ENCODE measurements at places on chromosomes 16 and 17. TPM values are rescaled to one million over a fixed set of nuclear protein-coding genes. Genes with fewer than 3 reads are reported as not detected.

DNA sequence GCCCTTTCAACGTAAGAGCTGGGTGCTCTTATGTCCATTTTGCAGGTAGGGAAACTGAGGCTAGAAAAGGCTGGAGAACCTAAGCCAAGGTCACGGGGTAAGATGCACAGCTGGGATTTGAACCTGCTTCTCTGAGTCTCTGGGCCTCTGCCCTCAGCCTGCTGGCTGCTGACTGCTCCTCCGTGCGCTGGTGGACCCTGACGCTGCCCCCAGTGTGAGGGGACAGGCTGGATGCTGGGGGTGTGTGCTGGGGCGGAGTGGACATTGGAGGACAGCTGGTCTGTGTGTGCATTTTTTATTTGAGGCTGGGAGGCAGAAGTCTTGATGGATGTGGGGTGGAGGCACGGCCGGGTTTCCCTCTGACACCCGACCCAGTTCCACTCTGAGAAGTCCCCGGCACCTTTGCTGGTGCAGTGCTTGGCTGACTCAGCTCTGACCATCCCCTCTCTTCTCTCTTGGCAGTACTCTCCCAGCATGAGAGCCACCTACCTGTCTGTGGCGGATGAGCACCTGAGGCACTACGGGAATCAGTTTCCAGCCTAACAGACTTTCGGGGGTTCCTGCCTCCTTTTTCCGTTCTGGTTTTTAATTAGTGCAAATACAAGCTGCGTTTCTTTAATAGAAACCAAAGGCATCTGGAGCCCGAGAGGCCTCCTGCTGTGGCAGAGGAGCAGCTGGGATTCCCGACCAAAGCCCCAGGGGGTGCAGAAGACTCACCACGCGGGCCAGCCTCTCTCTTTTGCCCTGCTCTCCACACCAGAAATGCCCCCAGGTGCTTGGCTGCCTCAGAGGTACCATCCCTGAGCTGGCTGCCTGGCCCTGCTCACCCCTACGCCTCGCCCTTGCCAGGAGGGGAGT, 14.1 kb upstream of the DNAI2 start:
- peaks cover 4% of the 10 kb centered on the region for H3K4me1 ChIP-seq
- peak; percentile 63 for DNase-seq
- H3K27me3 ChIP-seq, result no peaks in the 10 kb centered on the region
- peak overlapping the region; percentile 32 for H3K4me3 ChIP-seq
- no peaks in the 10 kb centered on the region for H3K36me3 ChIP-seq

TTYH2 gene
- 3.2 TPM for total RNA-seq

CIBAR2 gene
- total RNA-seq, result not detected

DNA sequence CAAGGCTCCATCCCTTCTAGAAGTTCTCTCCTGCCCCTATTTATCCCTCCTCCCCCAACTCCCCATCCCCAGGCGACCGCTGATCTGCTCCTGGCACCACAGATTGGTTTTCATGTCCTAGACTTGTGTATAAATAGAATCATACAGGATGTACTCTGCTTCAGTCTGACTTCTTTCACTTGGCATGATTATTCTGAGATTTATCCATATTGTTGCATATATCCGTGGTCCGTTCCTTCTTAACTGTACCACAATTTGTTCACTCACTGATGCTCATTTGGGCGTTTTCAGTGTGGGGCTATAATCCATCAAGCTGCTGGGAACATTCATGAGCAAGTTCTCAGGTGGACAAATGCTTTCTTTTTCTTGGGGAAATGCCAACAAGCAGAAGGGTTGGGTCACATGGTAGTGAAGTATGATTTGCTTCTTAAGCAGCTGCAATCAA, 23.9 kb downstream of the PITPNM3 start:
- no peaks in the 10 kb centered on the region for H3K27me3 ChIP-seq
- H3K4me1 ChIP-seq, result peaks cover 5% of the 10 kb centered on the region
- H3K36me3 ChIP-seq, result no peaks in the 10 kb centered on the region
- no peak overlapping the region for H3K27ac ChIP-seq
- no peak for DNase-seq

- H3K27me3 ChIP-seq, result no peaks in the 10 kb centered on the region
- H3K4me3 ChIP-seq, result no peak overlapping the region
- no peak for DNase-seq
- H3K4me1 ChIP-seq, result peaks cover 2% of the 10 kb centered on the region
Measured at GRCh38 chr16:59527206-59527997, 793.3 kb upstream of the GOT2 start.

GRCh38 chr16:68972013-68972412, 128.7 kb downstream of the TANGO6 start:
- H3K4me1 ChIP-seq, result peaks cover 2% of the 10 kb centered on the region
- no peaks in the 10 kb centered on the region for H3K27me3 ChIP-seq
- DNase-seq, result peak; percentile 60
- H3K4me3 ChIP-seq, result no peak overlapping the region
- peaks cover 17% of the 10 kb centered on the region for H3K36me3 ChIP-seq

Data from H9 (cell line).